Eye (tissue), 1 donor: ENCODE measurements at places on chromosomes 4 and X.

- DNase-seq: no peak
Observed at GRCh38 chr4:19239565-19239964, 1012.1 kb upstream of the SLIT2 start.

DNA sequence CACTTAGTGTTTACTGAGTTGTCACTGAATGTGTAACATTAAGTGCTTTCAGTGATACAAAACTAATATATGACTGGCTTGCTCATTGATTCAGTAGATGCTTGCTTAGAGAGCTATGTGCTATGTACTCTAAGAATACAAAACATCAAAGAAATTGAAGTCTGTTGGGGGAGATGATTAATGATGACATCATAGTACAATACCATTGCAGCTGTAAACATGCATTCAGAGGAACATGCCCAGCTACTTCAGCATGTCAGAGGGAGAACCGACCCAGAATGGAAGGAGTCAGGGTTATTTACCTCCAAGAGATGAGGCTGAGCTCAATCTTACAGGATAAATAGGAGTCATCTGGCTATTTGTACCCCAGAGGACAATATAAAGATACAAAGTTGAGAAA, 290.8 kb downstream of the TENM3 start:
- DNase-seq: peak; percentile 26

DNA sequence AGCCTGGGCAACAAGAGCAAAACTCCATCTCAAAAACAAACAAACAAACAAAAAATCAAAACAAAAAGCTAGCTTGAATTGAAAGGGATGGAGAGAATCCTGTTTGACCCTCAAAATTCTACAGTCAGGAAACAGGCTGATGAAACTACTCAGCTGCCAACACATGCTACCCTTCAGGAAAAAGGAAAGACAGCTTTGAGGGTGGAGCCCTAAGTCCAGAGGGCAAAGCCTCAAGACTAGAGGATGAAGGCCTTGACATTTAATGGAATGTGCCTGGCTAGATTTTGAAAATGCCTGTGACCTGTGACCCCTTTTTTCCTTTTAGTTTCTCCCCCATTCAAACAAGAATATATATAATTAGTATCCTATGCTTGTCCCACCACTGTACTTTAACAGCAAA, 27.1 kb downstream of the MORC4 start:
- no peak for DNase-seq

GRCh38 chr4:73045879-73046278, 23.6 kb downstream of the COX18 start:
- DNase-seq: no peak

- no peak for DNase-seq
Observed at GRCh38 chr4:87669373-87669772, 19.3 kb downstream of the DMP1 start.

- DNase-seq: peak; percentile 12
Observed at GRCh38 chrX:128653524-128654060, 601.4 kb upstream of the ACTRT1 start.
